ENCODE measurements at places on chromosomes 1 and 21.

DNA sequence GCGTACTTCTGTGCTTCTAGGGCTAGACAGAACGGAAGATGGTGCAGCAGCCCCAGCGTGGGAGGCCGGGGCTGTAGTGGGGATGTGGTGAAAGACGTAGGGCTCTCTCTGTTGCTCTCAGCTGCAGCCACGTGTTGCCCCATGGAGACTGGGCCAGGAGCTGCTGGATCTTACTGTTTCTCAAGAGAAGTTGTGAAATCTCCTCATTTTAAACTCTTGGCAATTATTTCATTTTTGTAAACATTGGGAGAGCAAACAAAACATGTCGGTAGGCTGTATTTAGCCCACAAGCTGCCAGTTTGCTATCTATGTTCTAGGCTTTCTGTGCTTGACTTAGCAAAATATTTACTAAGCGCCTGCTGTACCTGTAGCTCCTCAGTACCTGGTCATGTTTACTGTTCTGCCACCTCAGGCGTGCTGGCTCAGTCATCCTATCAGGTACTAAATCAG, 15.9 kb upstream of the ELOA start:
- DNase-seq: no peak

- DNase-seq: no peak
Measured at GRCh38 chr1:163060343-163061007, 8.7 kb upstream of the RGS4 start.

GRCh38 chr1:81232420-81232819, 568.3 kb upstream of the ADGRL2 start:
- no peak for DNase-seq

DNA sequence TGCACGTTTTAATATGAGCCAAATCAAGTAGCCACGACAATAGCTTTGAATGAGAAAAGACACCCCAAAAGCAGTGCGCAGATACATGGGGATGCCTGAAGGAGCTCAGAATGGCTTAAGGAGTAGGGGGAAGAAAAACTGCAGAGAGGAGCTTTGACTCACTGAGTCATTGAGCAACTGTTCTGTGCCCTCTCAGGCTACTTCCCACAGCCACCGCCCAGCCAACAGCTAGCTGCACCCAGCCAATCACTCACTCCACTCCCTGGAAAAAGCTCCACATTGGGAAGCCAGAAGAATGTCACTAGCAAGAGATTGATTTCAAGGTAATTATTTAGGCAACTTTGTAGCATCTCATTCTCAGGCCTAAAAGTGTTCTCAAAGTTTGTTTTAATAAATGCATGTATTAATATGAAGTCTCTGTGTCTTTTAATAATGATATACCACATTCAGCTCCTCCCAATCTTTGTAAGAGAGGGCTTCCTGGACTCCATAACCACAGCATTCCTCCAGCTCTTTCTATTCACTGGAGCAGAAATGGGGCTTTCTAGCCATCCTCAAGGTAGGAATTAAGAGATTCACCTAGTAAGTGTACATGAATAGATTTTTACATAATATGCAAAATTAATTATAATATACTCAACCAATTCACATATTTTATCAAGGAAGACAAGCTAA, 16.8 kb downstream of the DUSP10 start:
- no peak for DNase-seq

DNA sequence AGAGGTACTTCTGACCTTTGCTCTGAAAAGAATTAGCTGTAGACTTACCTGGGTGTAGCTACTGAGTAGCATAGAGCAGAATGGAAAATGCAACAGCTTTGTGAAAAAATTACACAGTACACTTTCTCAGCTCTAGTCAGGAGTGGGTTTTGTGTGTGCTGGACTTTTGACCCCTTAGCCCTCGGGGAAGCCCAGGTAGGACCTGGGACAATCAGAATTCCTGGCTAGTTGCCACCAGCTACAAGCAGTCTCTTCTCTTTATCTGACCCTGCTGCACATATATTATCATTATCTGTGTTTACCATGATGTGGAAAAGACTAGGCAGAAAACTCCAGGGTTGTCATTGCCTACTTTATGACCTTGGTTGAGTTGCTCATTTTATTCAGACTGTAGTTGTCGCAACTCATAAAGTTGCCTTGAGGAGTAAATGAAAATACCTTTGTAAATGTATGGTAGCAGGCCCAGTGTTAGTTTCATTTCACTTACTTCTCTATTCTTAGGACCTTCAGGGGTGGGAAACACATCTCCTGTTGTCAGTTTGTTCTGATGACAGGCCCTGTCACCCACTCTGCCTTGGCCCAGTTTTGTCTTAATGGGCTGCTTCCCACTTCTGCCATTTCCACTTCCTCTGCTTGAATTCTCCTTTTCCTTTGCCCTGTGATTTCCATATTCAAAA, 5.4 kb downstream of the NEK7 start:
- no peak for DNase-seq

- no peak for DNase-seq
Measured at GRCh38 chr1:56284928-56285327, 294.4 kb downstream of the PLPP3 start.

DNA sequence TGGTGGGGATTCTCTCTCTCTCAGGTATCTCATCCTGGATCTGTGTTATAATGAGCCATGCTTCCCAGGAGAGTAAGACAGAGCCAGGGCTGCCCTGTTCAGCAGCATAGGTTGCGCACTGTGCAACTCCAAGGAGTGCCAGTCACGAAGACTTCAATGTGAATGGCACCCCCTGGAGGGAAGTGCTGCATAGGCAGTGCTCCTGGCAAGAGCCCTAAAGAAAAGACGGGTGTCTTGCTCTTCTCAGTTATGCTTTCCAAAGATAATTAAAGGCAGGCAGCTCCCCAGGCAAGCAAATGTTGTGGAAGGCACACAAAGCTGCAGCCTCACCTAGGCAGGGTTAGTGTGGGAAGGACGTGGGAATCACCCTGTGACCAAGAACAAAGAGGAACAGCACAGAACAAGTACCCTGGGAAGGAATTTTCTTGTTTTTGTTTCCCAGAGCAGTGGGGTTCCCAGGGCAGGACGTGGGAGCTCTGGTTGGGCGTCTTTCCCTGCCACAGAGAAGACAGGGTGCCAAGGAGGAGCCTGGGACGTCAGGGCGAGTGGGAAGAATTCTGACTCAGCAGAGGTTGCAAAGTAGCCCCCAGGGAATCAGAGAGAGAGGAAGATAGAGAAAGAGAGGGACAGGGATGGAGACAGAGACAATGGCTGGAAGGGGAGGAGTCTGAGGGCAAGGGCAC, 120.9 kb downstream of the KCNN3 start:
- no peak for DNase-seq

DNA sequence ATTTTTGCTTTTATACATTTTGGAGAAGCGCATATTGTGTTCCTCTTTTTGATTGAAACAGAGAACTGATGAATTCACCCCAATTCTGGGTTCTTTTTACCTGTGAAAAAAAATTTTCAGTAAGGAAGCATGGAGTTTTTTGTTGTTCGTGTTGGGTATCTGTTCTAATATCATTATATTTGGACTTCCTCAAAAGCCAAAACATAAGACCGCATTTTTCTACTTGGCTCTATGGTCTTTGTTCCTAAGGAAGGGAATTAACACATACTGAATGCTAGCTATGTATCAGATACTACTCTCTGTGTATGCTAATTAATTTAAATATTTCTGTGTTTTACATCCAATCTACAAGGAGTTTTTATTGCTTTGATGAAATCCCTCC, 12.9 kb downstream of the EPB41 start:
- no peak for DNase-seq

GRCh38 chr1:8342325-8342724, 24.4 kb downstream of the SLC45A1 start:
- DNase-seq: peak; percentile 19

DNA sequence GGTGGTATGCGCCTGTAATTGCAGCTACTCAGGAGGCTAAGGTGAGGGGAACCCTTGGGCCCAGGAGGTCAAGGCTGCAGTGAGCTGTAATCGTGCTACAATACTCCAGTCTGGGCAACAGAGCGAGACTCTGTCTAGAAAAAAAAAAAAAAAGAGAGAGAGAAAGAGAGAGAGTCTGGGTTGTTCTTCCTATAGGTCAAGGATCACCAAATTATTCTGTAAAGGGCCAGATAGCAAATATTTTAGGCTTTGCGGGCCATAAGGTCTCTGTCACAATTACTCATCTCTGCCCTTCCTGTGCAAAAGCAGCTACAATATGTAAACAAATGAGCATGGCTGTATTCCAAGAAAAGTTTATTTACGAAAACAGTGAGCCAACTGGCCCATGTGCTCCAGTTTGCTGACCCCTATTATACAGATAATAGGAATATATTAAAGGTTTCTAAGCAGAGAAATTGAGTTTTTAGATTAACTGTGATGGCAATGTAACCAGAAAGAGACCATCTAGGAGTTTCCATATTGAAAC, 2.1 kb downstream of the SASS6 start:
- no peak for DNase-seq

GRCh38 chr1:214187933-214188332, 93.0 kb upstream of the SMYD2 start:
- no peak for DNase-seq

GRCh38 chr1:150365941-150366340, 2.0 kb downstream of the RPRD2 start:
- no peak for DNase-seq

DNA sequence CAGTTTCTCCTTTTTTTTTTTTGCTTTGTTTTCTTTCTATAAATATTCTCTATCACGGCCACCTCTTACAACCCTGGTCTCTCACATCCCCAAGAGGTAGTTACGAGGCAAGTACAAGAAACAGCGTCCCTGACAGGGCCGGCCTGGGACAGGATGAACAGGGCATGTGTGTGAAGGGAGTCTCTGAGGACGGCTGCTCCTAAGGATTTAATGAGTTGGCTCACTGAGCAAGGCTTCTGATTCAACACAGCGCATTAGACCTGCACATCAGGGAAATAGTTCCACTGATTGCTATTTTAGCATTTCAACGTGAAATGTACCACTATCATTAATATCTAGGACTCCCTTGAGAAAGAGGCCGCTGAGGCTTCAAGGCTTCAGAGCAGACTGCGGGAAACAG, 54.0 kb downstream of the NTPCR start:
- DNase-seq: no peak

DNA sequence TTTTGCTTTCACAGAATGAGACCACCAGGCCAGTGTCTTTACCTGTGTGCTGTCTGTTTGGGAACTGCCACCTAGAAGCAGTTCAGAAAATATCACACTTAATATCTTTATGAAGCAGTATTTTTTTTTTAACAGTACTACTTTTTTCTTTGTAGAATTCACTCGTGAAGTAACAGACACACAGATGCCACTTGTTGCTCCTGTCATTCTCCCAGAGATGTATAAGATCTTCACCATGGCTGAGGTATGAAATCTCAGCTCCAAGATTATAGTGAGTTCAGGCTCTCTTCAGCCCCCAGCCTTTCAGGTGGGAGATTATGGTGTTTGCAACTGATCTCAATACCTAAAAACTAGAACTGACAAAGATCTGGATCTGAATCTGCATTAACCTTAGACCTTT, 23.0 kb downstream of the IPO9 start:
- DNase-seq: no peak

- DNase-seq: no peak
Measured at GRCh38 chr1:213982672-213983492, 4.9 kb upstream of the PROX1 start.

DNA sequence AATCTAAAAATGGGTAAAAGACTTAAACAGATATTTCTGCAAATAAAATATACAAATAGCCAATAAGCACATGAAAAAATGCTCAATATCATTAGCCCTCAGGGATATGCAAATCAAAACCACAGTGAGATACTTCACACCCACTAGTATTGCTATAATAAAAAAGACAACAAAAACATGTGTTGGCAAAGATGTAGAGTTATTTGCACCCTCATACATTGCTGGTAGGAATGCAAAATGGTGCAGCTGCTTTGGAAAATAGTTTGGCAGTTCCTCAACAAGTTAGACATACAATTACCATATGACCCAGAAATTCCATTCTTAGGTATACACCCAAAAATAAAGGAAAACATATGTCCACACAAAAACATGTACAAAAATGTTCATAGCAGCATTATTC, 30.2 kb downstream of the ZZZ3 start:
- DNase-seq: no peak

DNA sequence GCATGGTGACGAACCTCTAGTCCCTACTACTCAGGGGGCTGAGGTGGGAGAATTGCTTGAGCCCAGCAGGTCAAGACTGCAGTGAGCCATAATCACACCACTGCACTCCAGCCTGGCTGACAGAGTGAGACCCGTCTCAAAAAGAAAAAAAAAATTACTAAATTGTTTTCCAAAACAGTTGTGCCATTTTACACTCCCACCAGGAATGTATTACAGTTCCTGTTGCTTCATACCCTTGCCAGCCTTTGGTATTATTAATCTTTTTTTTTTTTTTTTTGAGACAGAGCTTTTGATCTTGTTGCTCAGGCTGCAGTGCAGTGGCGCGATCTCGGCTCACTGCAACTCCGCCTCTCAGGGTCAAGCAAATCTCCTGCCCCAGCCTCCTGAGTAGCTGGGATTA, 55.9 kb downstream of the RPS6KA1 start:
- no peak for DNase-seq

GRCh38 chr1:185936641-185937040, 202.4 kb downstream of the HMCN1 start:
- DNase-seq: no peak

DNA sequence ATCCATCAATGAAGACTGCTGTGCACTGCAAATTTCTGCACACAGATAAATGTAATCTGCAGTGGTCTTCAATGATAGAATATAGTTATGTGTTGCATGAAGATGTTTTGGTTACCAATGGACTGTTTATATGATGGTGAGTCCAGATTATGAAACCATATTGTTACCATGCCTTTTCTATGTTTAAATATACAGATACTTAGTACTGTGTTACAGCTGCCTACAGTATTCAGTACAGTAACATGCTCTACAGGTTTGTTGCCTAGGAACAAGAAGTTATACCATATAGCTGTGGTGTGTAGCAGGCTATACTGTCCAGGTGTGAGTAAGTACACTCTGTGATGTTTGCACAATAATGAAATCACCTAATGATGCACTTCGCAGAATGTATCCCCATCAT, 40.8 kb downstream of the SORT1 start:
- DNase-seq: no peak

DNA sequence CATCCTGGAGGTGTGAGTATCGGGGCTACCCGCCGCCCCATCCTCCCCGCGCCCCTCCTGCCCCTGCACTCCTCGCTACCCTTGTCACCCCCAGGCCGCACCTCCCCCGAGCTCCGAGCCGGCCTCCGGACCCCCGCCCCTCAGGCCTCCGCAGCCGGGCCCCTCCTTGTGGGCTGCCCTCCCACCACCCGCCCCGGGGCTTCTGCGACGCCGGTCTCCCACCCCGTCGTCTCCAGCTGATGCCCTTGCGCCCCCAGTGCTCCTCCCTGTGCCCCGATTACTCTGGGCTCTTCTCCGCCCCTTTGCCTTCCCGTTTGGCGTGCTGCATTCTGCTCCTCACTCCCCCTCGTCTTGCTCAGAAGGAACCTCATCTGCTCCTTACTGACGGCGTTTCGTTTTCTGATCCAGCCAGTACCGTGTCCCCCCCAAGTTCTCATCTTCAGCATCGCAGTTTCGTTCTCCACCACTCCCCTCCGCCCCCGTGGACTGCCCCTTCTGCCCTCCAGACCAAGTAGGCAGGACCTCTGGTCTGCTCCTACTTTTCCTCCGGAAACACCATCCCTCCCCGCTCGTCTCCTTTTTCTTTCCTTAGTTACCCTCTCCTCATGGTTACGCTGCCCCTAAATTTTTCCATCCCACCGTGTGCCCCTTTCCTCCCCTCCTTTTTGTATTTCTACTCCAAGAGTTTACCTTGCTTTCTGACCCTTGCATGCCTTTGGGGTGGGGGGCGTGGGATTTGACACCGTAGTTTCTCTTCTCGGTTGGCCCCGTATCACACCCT, 841 bp downstream of the SNX27 start:
- no peak for DNase-seq

Data from non-pigmented ciliary epithelial cell (primary cell).